ENCODE measurements at places on chromosomes 5 and 9. TPM values are rescaled to one million over a fixed set of nuclear protein-coding genes. Genes with fewer than 3 reads are reported as not detected.

GRCh38 chr9:129235931-129236331, 57.9 kb upstream of the IER5L start:
- no peak overlapping the region for H3K4me3 ChIP-seq
- no peaks in the 10 kb centered on the region for H3K27me3 ChIP-seq
- no peak for DNase-seq
- H3K27ac ChIP-seq = no peak overlapping the region
- peaks cover 6% of the 10 kb centered on the region for H3K4me1 ChIP-seq

- no peaks in the 10 kb centered on the region for H3K27me3 ChIP-seq
- H3K27ac ChIP-seq = no peak overlapping the region
- peak; percentile 38 for DNase-seq
- H3K4me3 ChIP-seq = no peak overlapping the region
- peaks cover 5% of the 10 kb centered on the region for H3K4me1 ChIP-seq
These were observed 12.3 kb upstream of the MTMR12 start for GRCh38 chr5:32325062-32325461.

GRCh38 chr5:17014686-17015085, 78.6 kb upstream of the MYO10 start:
- DNase-seq = no peak
- no peak overlapping the region for H3K4me3 ChIP-seq
- H3K27me3 ChIP-seq = no peaks in the 10 kb centered on the region
- H3K27ac ChIP-seq = no peak overlapping the region
- H3K4me1 ChIP-seq = peaks cover 9% of the 10 kb centered on the region

DNA sequence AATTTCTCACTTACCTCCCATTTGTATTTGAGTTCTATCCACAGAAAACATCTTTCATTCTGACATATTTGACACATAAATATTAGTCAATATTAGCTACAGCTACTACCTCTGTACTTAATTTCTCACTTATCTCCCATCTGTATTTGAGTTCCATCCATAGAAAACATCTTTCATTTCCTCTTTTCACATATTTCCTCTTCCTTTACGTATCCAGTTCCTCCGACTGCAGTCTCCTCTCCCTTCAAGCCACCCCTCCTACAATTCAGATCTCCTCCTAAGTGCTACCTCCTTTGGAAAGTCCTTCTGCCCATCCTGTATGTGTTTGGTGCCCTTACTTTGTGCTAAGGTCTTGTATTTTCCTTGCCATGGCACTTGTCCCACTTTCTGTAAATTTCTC, 1.6 kb downstream of the SREK1IP1 start:
- peaks cover 4% of the 10 kb centered on the region for H3K36me3 ChIP-seq
- no peak for DNase-seq
- H3K4me1 ChIP-seq = peaks cover 5% of the 10 kb centered on the region
- no peak overlapping the region for H3K27ac ChIP-seq
- peak overlapping the region; percentile 84 for H3K4me3 ChIP-seq
- no peaks in the 10 kb centered on the region for H3K27me3 ChIP-seq

GRCh38 chr5:173011566-173011965, 28.0 kb downstream of the ATP6V0E1 start:
- no peak for DNase-seq
- no peak overlapping the region for H3K27ac ChIP-seq
- peaks cover 21% of the 10 kb centered on the region for H3K4me1 ChIP-seq
- peaks cover 1% of the 10 kb centered on the region for H3K36me3 ChIP-seq

- no peak overlapping the region for H3K4me3 ChIP-seq
- H3K27ac ChIP-seq = no peak overlapping the region
- H3K27me3 ChIP-seq = no peaks in the 10 kb centered on the region
- no peaks in the 10 kb centered on the region for H3K4me1 ChIP-seq
These were observed 375.7 kb downstream of the NTRK2 start for GRCh38 chr9:85045271-85045670.

DNA sequence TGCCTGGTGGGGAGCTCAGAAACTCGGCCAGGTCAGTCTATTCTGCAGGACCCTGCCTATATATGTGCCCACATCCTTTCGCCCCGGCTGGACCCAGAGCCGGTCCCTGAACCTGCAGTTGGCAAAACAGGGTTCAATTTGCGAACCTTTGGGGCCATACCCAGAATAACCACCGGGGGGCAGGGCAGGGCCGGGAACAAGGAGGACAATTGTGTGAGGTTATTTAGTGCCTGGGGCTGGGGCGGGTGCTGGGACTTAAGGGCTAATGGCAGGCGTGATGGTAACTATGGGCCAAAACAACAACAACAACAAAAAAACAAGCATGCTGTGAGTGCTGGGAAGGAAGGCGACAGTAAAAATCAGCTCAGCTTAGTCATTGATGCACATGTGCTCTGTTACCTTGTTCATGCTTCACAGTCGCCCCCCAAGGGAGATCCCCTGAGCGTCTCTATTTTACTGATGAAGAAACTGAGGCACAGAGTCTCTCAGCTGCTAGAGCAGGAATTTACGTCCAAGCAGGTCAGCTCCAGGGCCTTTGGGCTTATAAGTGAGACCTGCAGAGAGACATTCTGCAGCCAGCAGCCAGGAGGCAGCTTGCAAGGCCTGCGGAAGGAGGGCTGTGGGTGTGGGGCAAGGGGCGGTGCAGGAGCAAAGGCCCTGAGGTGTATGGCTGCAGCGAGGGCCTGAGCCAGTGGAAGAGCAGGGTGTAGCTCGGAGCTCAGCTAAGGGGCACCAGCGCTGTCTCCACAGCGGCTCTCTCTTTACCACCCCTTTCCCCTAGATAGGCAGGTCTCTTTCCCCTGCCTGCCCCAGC, 106.0 kb downstream of the PHF2 start:
- H3K4me1 ChIP-seq = no peaks in the 10 kb centered on the region
- no peak overlapping the region for H3K4me3 ChIP-seq
- H3K27ac ChIP-seq = no peak overlapping the region
- H3K36me3 ChIP-seq = peaks cover 13% of the 10 kb centered on the region
- DNase-seq = peak; percentile 23

GRCh38 chr9:135671591-135672041, 8.5 kb downstream of the LCN9 start:
- no peaks in the 10 kb centered on the region for H3K36me3 ChIP-seq
- H3K27me3 ChIP-seq = no peaks in the 10 kb centered on the region
- H3K4me1 ChIP-seq = no peaks in the 10 kb centered on the region
- H3K4me3 ChIP-seq = no peak overlapping the region
- DNase-seq = no peak

GRCh38 chr5:1227667-1228066, 2.5 kb downstream of the SLC6A18 start:
- no peaks in the 10 kb centered on the region for H3K36me3 ChIP-seq
- H3K27ac ChIP-seq = no peak overlapping the region
- H3K4me3 ChIP-seq = no peak overlapping the region
- DNase-seq = peak; percentile 5

GRCh38 chr5:10545084-10545483, 18.8 kb upstream of the ANKRD33B start:
- no peak overlapping the region for H3K4me3 ChIP-seq
- H3K4me1 ChIP-seq = peaks cover under 1% of the 10 kb centered on the region
- H3K36me3 ChIP-seq = no peaks in the 10 kb centered on the region
- no peak overlapping the region for H3K27ac ChIP-seq
- H3K27me3 ChIP-seq = peaks cover 2% of the 10 kb centered on the region

- H3K4me3 ChIP-seq = no peak overlapping the region
- H3K27ac ChIP-seq = no peak overlapping the region
- no peaks in the 10 kb centered on the region for H3K27me3 ChIP-seq
- H3K4me1 ChIP-seq = peaks cover 9% of the 10 kb centered on the region
These were observed 59.0 kb upstream of the UBAC1 start for GRCh38 chr9:136020206-136020605.

The MARVELD2 gene
- 0.54 TPM for total RNA-seq

The IL3 gene
- not detected for total RNA-seq

The PCYOX1L gene
- 7.0 TPM for total RNA-seq

The NOP16 gene
- 28.0 TPM for total RNA-seq

All from IMR-90 (cell line).